ENCODE measurements at places on chromosomes 12 and 14.
A peak's percentile ranks its signal among the peaks of the same experiment; 100 is the strongest.

GRCh38 chr14:85519661-85520305, 10.2 kb upstream of the FLRT2 start:
- no peak for DNase-seq

DNA sequence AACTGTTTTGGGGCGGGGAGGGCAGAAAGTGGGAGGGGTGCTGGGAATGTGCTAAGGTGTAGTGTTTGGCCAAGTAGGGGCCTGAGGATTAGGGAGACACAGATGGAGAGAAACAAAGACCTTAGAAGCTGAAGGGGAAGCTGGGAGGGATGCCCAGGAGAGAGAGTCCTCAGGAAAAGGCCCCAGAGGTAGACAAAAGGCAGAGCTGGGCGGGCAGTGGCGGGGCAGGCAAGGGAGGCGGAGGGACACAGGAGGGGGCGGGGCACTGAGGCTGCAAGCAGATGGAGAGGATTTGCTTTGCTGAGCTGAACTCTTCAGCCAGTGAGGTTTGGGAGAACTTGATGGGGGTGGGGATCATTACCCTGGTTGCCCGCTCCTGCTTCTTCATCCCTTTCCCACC, 2.8 kb downstream of the PTMS start:
- DNase-seq: peak; percentile 74

GRCh38 chr12:3882896-3883564, 9.8 kb upstream of the PARP11 start:
- DNase-seq: no peak

DNA sequence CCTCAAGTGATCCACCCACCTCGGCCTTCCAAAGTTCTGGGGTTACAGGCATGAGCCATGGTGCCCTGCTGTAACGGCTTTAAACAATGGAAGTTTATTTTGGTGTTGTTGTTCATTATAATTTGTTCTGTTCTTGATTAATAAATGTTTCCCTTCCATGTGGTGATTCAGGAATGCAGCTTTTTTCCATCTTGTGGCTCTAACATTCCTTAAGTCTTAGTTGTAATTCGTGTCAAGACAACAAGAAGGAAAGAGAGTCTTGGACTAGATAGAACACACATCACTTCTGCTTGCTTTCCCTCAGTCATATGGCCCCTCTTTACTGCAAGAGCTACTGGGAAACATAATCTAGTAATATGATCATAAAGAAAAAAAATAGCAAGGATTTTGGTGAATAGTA, 211.6 kb downstream of the SLC6A15 start:
- no peak for DNase-seq

- DNase-seq: no peak
Measured at GRCh38 chr12:123120452-123121166, 30.3 kb downstream of the PITPNM2 start.

DNA sequence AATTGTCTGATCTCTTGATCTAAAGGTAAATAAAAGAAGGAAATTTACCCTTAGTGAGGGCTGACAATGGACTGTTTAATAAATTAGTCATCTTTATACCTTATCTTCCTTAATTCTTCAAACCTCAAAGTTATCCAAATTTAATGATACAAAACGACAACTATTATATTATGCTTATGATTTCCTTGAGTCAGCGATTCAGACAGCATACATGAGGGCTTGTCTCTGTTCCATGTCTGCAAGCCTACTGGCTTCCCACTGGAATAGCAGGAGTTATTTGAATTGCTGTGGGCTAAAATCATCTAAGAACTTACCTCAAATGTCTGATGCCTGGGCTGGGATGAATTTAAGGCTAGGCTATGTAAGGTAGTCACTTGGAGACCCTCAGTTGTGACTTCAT, 197.2 kb upstream of the MDGA2 start:
- no peak for DNase-seq

DNA sequence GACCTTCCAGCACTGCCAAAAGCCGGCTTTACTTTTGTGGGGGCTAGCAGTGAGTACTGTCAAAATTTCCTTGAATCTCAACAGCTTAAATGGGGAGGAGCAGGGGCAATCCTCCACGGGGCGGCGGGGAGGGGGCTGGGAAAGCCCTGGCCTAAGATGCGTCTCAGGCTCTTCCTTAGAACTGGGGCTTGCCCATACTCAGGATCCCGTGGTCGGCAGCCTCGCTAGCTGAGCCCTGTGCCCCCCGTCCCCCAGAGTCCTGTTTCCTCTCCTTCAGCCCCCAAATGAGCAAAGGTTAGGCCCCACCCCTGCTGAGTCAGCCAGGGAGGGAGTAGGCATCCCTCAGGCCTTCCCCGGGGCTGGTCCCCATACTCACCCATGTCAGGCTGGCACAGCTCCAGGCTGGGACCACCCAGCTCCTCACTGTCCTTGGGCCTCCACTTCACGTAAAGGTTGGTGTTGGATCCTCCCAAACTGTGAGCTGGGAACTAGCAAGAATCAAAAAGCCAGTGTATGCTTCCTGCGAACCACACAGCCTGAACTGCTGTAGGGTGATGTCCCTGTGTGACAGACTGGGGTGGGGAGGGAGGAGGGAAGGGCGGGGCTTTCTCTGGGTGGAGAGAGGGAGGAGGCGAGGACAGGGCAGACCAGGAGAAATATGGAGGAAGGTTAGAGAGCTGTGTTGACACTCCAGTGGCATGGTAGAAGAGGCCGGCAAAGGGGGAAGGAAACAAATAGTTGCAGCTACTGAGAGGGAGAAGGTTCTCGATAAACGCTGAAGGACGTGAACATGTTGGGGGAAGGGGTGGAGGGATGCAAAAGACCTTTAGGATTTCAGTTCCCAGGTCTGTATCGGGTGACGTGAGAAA, 5.9 kb upstream of the BAZ2A start:
- peak; percentile 89 for DNase-seq
